ENCODE measurements at places on chromosomes 1 and 21. TPM values are rescaled to one million over a fixed set of nuclear protein-coding genes. Genes with fewer than 3 reads are reported as not detected.

Gene MAP3K7CL
- 3.8 TPM for total RNA-seq

Gene S100A12
- 1.2 TPM for total RNA-seq

Gene CYP4X1
- 2.4 TPM for total RNA-seq

Gene GRIK3
- total RNA-seq: 0.03 TPM

Gene FH
- total RNA-seq: 120 TPM

Gene AK5
- total RNA-seq: 0.15 TPM

Gene ARHGEF2
- 6.5 TPM for total RNA-seq

Gene PTCH2
- total RNA-seq: 0.45 TPM

Gene MCOLN2
- total RNA-seq: 0.33 TPM

Gene TNFAIP8L2
- 0.96 TPM for total RNA-seq

Gene RAB3B
- total RNA-seq: 0.15 TPM

Gene RNASEL
- 2.2 TPM for total RNA-seq

Measured in left lobe of liver (tissue), 2 donors.